NCI-H1417 (cell line): ENCODE measurements at places on chromosomes 7 and 10.

DNA sequence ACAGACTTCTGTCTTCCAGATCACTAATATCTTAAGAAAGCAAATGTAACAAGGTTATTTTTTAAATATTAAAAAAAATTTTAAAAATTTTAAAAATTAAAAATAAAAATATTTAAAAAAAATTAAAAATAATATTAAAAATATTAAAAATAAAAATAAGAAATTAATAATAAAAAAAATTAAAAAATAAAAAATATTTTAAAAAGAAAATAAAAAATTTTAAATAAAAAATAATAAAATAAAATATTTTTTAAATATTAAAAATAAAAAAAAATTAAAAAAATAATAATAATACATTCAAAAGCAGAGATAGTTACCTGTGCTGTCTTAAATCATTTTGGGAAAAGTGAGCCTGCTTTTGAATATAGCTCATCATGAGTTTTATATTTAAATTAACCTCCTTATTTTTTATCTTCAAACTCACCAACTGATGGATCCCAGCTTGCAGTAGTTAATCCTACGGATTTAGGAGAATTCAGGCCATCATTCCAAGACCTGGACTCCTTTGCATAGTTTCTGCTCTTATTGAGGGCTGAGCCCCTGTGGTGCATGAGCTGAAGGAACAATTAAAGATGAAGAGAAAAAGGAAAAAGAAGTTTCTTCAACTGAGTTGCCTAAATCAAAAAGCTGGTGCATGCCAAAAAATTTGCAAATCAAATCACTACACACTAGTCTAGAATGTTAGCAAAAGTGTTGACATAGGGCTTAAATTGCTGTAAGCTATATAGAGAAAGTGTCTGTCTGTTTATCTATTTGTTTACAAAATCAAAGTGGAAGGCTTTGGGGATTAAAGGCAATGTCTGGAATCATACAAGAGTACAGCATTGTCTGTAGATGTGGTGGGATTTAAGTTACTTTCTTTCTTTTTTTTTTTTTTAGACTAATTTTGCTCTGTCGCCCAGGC lies 50.5 kb upstream of the ZNF438 start:
- no peak for DNase-seq

GRCh38 chr7:139776486-139777132 lies 1.2 kb downstream of the HIPK2 start:
- peak; percentile 79 for DNase-seq

DNA sequence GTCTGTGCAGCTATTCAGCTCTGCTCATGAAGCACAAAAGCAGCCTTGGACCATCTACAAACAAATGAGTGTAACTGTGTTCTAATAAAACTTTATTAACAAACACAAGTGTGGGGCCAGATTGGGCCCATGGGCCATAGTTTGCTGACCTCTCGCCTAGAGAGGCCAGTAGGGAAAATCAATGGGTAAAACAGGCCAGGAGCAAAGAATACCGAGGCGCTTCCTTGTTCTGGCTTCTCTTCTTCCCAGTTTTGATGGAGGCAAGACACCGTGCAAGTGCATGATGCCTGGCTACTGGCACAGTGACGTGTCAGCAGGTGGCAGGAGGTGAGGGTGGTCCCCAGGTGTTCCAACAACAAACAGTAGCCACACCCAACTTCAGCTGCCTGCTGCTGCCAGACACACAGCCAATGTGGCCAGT lies 94.3 kb upstream of the SDK1 start:
- DNase-seq = no peak

GRCh38 chr7:131010029-131010716 lies 276.2 kb upstream of the KLF14 start:
- no peak for DNase-seq

DNA sequence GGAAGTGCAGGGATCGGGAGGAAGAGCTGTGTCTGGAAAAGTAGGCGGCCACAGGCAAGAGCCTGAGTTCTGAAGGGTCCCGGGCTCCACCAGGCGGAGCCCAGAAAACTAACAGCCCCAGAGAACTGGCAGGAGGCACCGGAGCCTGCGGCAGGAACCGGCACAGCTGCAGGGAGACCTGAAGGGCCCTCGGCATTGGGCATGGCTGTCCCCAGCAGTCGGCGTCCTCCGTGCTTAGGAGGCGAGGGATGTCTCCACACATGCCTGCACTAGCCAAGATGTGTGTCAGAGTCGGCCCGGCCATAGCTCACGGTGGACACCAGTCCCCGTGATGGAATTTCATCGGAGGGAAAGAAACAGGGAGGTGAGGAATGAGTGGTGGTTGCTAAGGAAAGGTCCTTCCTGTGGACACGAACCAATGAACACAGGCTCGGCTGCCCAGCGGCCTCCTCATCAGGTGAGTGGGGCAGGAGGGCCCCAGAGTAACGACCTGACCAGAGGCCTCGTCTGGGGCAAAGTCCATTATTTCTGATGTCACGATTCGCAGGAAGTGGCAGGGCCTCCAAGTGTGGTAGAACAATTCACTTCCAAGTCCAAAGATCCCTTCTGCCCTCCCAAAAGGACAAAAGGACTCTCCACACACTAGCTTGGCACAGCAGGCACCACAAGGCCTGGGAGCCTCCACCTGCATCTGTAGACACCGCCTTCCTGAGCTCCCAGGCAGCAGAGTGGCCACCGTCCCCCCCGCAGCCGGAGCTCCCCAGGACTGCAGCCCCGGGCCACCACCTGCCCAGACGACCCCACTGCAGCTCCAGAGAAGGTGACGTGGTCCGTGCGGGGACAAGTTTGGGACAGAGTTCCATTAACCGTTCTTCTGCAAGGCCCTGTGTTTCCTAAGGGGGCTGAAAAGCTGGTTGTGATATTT lies 444.2 kb downstream of the PTPRN2 start:
- DNase-seq = no peak

DNA sequence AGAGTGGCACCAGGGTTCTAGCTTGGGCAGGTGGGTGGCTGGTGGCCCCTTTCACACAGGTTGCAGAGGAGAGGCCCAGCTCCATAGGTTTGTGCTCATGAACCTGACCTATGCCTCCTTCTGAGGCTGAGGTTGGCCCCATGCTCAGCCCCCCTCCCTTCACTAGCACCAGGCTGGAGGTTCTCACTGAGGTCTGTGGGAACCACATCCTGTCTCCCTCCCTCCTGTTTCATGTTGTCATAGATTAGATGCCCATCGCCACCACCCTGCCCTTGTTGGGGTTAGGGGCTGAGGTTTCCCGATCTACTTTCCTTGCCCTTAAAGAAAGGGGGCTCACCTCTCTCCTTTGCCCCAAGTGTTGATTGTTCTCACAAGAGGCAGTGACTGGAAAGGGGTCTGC lies 14.7 kb downstream of the NEUROG3 start:
- no peak for DNase-seq

DNA sequence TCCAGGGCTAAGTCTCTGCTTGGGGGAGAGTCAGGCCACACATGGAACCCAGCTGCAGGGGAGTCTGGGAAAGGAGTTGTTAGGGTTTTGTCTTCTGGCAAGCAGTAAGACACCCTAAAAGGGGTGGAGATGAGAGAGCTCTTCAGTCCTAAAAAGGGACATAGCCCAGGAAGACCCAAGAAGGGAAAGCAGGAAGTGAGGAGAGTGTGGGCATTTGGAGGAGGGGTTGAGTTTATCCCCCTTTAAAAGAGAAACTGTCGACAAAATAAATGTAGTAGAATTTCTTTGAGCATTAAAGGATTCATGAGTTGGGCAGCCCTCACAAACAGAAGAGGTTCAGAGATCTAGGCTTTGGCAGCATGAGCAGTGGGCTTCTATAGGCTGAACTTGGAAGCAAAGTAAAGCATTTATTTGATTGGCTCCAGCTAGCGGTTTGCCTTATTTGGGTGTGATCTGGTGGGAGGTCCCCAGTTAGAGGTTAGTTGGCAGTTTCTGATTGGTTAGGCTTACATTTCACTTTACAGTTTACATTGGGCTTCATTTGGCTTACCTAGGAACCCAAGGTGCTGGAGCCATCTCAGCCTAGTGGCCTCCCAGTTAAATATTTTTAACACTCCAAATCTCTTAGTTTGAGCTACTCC lies 246.7 kb downstream of the CAMK1D start:
- no peak for DNase-seq

GRCh38 chr7:32241636-32242035 lies 171.4 kb upstream of the PDE1C start:
- no peak for DNase-seq

DNA sequence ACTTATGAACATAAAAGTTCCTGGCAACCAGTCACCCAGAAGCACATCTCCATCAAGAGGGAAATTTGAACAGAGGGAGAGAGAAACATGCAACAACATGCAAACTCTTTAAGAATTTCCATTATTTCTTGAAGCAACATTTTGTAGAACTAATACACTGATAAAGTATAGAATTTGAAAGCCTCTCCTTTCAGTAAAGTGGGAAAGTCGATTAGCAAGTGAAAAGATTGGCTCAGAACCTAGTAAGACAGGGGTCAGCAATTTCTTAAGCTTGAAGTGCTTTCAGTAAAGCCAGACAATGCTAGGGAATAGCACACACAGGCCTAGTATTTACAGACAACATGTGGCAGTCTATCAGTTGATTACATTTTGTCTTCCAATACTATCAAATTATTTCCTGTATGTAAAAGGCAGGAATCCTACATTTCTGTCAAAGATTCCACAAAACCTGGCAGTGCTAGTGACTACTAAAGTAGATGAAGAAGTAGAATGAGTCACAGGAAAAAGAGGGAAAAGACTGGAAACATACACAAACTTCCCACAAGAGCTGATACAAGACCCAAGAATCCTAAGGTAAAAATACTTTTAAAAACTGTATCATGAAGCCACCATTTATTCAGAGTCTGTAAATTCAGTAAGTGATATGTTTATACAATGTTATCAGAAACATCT lies 25.2 kb downstream of the DNAJC1 start:
- DNase-seq = no peak

DNA sequence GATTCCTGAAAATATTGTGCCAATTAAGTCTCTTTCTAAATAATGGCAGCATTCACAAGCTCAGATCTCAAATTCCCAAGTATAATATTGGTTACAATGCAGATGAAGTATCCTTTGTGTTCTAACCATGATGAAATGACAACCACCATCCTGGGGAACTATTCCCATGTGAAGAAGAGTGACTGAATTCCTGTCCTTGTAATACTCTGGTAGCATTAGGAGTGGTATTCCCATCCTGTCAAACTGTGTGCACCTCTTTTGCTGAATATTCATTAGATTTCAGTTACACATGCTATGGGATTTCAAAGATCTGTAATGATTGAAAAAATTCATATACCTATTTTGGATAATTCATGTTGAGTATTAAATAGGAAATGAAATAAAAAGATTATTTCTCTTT lies 86.1 kb upstream of the SMIM30 start:
- DNase-seq = no peak

- DNase-seq = no peak
These were observed 249.1 kb upstream of the TMEM72 start for GRCh38 chr10:44662051-44662450.

- DNase-seq = no peak
These were observed 278.8 kb downstream of the CAMK1D start for GRCh38 chr10:12628153-12628552.

DNA sequence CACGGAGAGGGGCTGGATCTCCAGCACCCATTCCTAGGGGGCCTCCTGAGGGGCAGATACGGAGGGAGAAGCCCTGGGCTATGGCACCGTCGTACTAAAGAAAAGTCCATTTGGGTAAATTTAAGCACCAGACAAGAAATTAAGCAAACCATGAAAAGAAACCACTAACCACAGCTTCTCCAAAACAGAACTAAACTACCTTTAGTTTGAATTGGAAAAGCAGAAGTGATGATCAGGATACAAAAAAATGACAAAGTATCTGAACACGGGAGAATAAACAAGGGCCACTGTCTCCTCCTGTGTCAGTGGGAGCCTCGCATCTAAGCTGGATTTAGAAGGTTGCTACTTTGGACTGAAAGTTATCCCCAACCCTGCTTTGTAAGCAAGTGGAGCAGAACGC lies 69.1 kb downstream of the DIP2C start:
- DNase-seq = no peak

DNA sequence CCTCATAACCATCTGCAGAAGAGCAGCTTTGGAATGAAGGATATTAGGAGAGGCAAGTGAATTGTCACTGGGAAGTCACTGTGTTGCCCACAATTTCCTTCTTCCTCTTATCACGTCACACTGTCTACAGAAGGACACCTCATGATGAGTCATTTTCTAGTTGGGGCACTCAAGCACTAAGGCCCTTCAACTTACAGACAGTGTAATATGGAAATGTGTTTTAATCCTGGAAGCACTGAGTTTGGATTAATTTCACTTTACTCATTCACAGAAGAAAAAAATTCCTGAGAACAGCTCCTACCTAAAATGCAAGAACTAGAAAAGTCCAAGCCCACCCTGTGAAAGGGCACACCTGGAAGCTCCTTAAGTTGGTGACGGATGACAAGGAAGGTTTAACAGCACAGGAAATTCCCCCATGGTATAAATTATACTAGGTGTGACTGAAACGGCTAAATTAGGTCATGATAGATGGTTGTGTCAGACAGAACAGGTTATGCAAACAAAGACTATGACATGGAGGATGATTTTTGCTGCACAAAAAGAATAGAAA lies 56.6 kb downstream of the PARD3 start:
- DNase-seq = no peak

GRCh38 chr10:9052767-9053166 lies 998.3 kb downstream of the GATA3 start:
- DNase-seq = no peak

GRCh38 chr7:55307123-55307916 lies 57.8 kb upstream of the LANCL2 start:
- DNase-seq = no peak

GRCh38 chr7:101671371-101672356 lies 42.6 kb upstream of the MYL10 start:
- DNase-seq = no peak

DNA sequence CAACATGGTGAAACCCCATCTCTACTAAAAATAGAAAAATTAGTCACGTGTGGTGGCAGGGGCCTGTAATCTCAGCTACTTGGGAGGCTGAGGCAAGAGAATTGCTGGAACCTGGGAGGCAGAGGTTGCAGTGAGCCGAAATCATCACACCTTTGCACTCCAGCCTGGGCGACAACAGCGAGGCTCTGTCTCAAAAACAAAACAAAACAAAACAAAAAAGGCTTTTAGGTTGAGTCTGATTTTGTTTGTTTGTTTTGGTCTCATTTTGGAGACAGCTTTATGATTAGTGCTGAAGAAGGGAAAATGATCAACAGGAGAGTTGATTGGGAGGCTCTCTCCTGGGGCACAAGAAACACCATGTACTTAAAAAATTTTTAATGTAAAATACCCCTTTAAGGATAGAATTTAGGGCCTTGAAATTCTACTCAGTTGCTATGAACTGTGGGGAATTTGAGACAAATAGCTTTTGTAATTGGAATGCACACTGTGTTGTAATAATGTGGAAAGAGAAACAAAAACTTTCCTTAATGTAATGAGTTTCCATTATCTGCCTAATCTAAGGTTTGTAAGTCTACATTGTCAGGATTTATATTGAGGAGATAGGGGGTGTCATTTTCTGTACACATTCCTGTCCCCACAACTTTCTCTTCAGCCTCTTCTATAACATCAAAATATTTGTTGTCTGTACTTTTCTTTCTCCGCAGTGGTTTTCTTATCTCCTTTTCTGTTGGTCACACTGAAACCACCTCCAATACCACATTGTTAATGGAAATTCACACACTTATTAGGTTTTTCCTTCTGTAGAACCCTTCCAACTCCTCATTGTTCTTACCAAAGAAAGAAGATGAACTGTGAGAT lies 41.3 kb downstream of the ARID5B start:
- no peak for DNase-seq
